Heart right ventricle (tissue), 16 donors: ENCODE measurements at places on chromosomes 13 and 19.

DNA sequence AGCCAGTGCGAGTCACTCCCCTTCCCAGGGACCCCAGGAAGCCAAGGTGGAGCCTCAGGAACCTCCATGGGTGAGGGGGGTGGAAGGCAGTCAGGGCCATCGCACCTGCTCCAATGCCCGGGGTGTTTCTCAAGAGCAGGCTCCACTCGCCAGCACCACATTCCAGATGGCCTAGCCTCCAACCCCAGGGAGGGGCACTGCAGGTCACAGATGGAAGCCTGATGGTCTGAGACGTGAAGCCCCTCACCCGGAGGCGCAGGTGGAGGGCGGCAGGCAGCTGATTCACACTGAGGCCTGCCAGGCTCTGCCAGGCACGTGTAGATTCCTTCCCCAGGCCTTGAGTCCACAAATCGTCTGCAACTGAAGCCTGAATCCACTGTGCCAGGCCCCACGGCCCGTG is 23.0 kb upstream of the ISYNA1 start:
- peaks cover 73% of the 10 kb centered on the region for H3K4me1 ChIP-seq
- H3K27ac ChIP-seq, result peak overlapping the region; percentile 68
- no peak overlapping the region for H3K4me3 ChIP-seq

DNA sequence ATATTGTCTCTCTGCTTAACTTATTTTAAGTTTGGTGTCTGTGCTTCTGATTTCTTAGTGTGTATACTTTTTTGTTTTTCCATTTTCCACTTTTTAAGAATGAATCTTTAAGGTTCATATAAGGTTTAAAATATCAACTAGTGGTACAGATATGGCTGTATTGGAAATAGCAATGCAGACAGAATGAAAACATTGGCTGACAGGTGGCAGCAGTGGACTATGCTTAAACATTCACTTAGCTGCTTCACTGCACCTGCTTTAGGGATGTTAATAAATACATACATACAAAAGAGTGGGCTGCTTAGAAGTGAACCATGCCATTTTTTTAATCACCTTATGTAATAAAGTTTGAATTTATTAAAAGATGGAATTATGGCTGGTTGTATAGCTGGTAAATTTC is 27.3 kb downstream of the TM9SF2 start:
- H3K27me3 ChIP-seq, result no peaks in the 10 kb centered on the region
- peaks cover 6% of the 10 kb centered on the region for H3K4me1 ChIP-seq
- no peaks in the 10 kb centered on the region for H3K36me3 ChIP-seq
- no peak overlapping the region for H3K27ac ChIP-seq

- no peaks in the 10 kb centered on the region for H3K36me3 ChIP-seq
- peaks cover 69% of the 10 kb centered on the region for H3K27me3 ChIP-seq
- no peak overlapping the region for H3K27ac ChIP-seq
- no peak for DNase-seq
- H3K4me1 ChIP-seq, result no peaks in the 10 kb centered on the region
- no peak overlapping the region for H3K4me3 ChIP-seq
These were observed 10.8 kb downstream of the PRODH2 start for GRCh38 chr19:35801828-35802227.

GRCh38 chr13:90592943-90593342 is 754.5 kb upstream of the MIR17HG start:
- H3K4me1 ChIP-seq, result no peaks in the 10 kb centered on the region
- H3K27ac ChIP-seq, result no peak overlapping the region
- no peaks in the 10 kb centered on the region for H3K36me3 ChIP-seq

GRCh38 chr13:46639033-46639981 is 86.3 kb downstream of the LRCH1 start:
- no peak overlapping the region for H3K4me3 ChIP-seq
- DNase-seq, result no peak
- H3K36me3 ChIP-seq, result no peaks in the 10 kb centered on the region
- no peaks in the 10 kb centered on the region for H3K27me3 ChIP-seq

- no peaks in the 10 kb centered on the region for H3K4me1 ChIP-seq
- no peak for DNase-seq
- H3K27ac ChIP-seq, result no peak overlapping the region
- H3K27me3 ChIP-seq, result no peaks in the 10 kb centered on the region
These were observed 22.0 kb downstream of the MUC16 start for GRCh38 chr19:8988204-8988603.

DNA sequence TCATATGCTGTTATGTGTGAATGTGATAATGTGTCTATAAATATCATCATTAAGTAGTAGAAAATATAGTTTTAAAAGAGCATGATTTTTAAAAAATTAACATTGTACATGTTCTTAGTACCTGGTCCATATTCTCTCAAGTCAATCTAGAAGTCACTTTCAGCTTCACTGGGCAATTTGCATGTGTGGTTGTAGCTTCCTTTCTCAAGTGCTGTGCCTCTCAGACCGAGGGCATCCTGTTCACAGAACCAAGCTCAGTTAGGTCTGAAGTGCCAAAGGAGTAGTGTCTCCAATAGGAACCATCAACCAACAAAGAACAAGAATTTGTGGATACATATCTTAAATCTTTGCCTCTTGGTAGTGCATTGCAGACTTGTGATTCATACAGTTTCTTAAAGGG is 541.8 kb upstream of the SLC10A2 start:
- no peak overlapping the region for H3K27ac ChIP-seq
- H3K4me1 ChIP-seq, result no peaks in the 10 kb centered on the region
- no peaks in the 10 kb centered on the region for H3K36me3 ChIP-seq
- no peaks in the 10 kb centered on the region for H3K27me3 ChIP-seq
- no peak for DNase-seq
- no peak overlapping the region for H3K4me3 ChIP-seq

DNA sequence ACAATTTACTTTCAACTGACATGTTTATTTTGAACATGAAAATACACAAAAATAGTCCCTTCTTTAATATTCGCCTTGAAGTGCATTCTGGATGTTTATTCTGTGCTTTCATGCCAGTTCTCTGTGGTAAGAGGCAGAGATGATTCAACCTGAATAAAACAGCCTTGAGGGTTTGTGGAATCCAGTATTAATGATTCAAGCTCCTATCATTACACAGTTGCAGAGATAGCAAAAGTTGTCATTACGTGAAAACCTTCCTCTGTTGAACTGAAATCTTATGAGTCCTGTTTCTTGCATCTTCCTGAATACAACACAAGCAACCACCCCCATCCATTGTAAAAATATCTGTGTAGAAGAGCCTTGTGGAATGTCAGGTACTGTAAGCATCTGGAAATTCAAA is 142.3 kb upstream of the HTR2A start:
- H3K4me1 ChIP-seq, result no peaks in the 10 kb centered on the region
- no peak overlapping the region for H3K27ac ChIP-seq
- no peaks in the 10 kb centered on the region for H3K36me3 ChIP-seq
- no peaks in the 10 kb centered on the region for H3K27me3 ChIP-seq
- no peak overlapping the region for H3K4me3 ChIP-seq

DNA sequence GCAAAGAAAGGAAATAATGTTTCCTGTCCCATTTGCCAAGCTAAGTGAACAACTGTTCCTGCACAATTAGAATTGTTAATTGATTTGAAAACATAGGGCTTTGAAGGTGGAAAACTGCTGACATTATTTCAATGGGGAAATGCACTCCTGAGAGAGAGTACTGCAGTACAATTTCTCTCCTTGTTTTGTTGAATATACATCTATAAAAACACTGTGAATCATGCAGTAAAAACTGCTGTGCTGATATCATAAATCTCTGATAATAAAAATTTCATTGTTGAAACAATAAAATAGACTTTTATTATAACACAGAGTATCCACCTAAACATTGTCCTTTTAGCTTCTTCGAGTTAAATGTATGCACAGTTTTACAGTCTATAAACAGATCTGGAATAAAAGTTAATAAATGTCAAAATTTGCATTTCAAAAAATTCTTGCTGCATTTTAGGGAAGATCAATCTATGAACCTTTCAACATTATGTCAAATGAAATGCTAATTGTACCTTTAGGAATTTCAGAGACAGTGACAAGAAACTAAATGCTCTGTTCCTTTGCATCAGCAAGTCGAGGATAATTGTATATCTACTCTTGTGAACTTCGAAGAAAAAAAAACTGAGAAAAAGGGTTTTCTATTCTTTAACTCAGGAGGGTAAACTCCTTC is 328.2 kb upstream of the DACH1 start:
- H3K4me3 ChIP-seq, result no peak overlapping the region
- no peaks in the 10 kb centered on the region for H3K36me3 ChIP-seq
- no peaks in the 10 kb centered on the region for H3K4me1 ChIP-seq
- no peaks in the 10 kb centered on the region for H3K27me3 ChIP-seq
- no peak for DNase-seq

DNA sequence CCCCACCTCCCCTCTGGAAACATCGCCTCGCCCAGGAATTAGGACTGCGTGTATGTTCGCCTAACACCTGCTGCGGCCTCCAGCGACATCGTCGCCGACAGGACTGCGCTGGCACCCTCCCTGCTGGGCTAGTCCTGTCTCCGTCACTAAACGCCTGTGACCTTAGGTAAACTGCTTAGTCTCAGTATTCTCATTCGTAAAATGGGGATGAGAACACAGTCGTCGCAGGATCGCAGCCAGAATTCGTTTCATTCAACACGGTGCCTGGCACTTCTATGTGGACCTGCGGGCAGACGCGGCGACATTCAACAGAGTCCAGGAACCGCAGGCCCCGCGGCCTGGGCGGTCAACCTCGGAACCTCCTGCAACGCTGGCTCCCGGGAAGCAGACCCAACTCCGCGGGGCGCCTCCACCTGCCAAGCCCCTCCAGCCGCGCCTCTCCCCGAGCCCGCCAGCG is 485 bp downstream of the CRYL1 start:
- H3K36me3 ChIP-seq, result no peaks in the 10 kb centered on the region
- H3K27ac ChIP-seq, result peak overlapping the region; percentile 90

DNA sequence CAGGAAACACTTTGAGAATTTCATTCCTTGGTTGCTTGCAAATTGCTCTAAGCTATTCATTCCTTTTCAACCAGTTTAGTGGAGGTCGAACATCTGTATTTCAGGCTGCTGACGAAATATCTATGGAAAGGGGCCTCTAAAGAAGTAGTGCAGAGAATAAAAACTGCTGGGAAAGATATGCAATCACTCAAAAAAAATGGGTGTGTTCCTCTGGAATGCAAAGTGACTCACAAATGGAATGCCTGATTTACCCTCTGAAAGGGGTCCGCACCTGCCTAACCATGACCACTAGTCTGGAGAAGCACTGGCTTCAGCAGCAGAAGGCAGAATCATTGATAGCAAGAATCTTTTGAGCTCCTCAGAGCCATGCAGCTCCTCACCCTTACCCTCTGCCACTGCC is 129.4 kb downstream of the PCDH9 start:
- H3K4me1 ChIP-seq, result no peaks in the 10 kb centered on the region
- DNase-seq, result no peak
- no peak overlapping the region for H3K4me3 ChIP-seq
- H3K36me3 ChIP-seq, result no peaks in the 10 kb centered on the region
- H3K27ac ChIP-seq, result no peak overlapping the region

DNA sequence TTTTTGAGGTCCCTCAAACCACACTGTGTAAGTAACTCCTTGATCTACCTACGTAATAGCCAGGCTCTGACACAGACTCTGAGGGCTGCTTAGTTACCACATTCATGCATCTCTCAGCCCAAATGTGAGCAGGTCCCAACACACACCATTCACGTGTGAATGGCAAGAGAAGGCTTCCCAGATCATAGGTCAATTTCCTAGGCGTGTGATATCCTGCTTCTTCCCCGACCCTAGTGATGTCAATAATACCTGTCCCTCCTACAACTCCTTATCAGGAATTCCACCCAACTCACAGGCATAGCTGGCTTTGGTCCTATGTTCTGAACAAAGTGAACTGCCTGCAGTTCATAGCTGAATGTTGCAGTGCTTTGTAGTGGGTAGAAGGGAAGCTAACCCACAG is 334.5 kb downstream of the RFC3 start:
- no peak overlapping the region for H3K4me3 ChIP-seq
- H3K27ac ChIP-seq, result no peak overlapping the region
- no peak for DNase-seq
- no peaks in the 10 kb centered on the region for H3K36me3 ChIP-seq
- H3K27me3 ChIP-seq, result no peaks in the 10 kb centered on the region

- no peaks in the 10 kb centered on the region for H3K36me3 ChIP-seq
- no peak overlapping the region for H3K4me3 ChIP-seq
- H3K4me1 ChIP-seq, result no peaks in the 10 kb centered on the region
- DNase-seq, result no peak
These were observed 6.3 kb downstream of the PMIS2 start for GRCh38 chr19:35592226-35592625.

DNA sequence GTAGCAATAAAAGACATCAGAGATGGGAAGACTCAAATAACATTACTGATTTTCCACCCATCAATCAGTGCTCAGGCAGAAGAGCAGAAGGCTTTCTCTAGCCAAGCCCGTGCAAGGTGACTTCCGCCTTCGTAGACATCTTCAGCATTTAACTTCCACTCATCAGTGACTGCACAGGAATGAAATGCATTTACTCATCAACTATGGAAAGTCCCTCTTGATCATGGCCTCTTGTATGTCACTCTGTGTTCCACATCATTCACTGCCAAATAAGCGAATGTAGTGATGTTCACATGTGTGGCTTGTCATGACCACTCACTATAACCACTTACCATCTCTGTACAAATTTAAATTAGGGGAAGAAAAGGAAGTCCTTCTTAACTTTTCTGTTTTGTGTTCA is 49.4 kb downstream of the SACS start:
- DNase-seq, result no peak
- no peaks in the 10 kb centered on the region for H3K27me3 ChIP-seq
- H3K4me1 ChIP-seq, result no peaks in the 10 kb centered on the region
- H3K36me3 ChIP-seq, result no peaks in the 10 kb centered on the region

GRCh38 chr13:73608157-73608516 is 526.1 kb downstream of the KLF12 start:
- H3K27ac ChIP-seq, result no peak overlapping the region
- no peak overlapping the region for H3K4me3 ChIP-seq
- H3K27me3 ChIP-seq, result no peaks in the 10 kb centered on the region
- H3K4me1 ChIP-seq, result no peaks in the 10 kb centered on the region
- no peaks in the 10 kb centered on the region for H3K36me3 ChIP-seq
- DNase-seq, result no peak

DNA sequence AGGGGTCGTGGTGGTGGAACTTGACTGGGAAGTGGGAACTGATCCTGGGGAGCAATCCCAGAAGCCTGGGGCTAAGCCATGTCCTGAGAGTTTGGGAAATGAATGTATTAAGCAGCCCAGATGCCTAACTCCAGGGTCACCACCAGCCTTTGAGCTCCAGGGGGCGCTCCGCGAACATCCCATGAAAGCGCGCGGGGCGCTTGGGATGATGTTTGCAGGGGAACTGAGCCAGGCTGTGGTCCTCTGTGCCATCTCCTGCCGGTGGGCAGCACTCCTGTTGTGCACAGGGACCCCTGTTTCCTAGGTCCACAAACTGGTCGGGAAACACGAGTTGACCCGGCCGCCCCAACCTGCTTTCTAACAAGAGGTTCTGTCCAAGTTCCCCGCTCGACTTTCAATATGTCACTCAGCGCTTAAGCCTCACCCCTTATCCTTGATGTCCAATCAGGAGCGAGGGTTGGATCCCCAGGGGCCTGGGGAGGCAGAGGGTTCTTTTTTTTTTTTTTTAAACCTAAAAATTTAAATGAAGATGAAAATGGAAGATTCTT is 14.4 kb downstream of the LEUTX start:
- H3K27ac ChIP-seq, result no peak overlapping the region
- no peaks in the 10 kb centered on the region for H3K36me3 ChIP-seq
- peak; percentile 78 for DNase-seq
- peak overlapping the region; percentile 61 for H3K4me3 ChIP-seq
- no peaks in the 10 kb centered on the region for H3K27me3 ChIP-seq
- no peaks in the 10 kb centered on the region for H3K4me1 ChIP-seq

GRCh38 chr13:79966059-79966458 is 374.9 kb downstream of the SPRY2 start:
- no peak overlapping the region for H3K4me3 ChIP-seq
- no peak for DNase-seq
- H3K27ac ChIP-seq, result no peak overlapping the region
- no peaks in the 10 kb centered on the region for H3K27me3 ChIP-seq
- H3K36me3 ChIP-seq, result no peaks in the 10 kb centered on the region
